ENCODE measurements at places on chromosomes 3 and 15. TPM values are rescaled to one million over a fixed set of nuclear protein-coding genes. Genes with fewer than 3 reads are reported as not detected.

DNA sequence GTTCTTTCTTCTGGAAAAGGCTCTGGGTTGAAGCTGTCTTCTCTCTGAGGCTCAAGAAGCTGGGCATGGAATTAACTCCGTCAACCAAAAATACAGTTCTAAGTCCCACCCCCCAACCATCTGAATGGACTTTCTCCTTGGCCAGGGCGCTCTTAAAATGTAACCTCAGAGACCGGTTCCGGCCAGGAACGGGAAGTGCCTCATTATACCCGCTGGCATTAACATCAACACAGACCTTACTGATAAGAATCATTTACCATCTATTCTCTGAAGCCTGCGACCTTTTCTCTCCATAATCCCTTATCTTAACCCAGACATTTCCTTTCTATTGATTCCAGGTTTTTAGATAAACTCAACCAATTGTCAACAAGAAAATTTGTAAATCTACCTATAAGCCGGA lies 64.7 kb downstream of the ATP1B3 start:
- H3K4me1 ChIP-seq, result peaks cover 23% of the 10 kb centered on the region
- H3K27ac ChIP-seq, result peak overlapping the region; percentile 80
- DNase-seq, result peak; percentile 50
- no peaks in the 10 kb centered on the region for H3K36me3 ChIP-seq

PLA2G4E gene
- total RNA-seq, result not detected

GRCh38 chr3:184678317-184679055 lies 33.4 kb downstream of the MAGEF1 start:
- H3K27ac ChIP-seq, result no peak overlapping the region
- H3K27me3 ChIP-seq, result no peaks in the 10 kb centered on the region
- no peak overlapping the region for H3K4me3 ChIP-seq
- DNase-seq, result no peak
- no peaks in the 10 kb centered on the region for H3K36me3 ChIP-seq
- H3K4me1 ChIP-seq, result peaks cover 5% of the 10 kb centered on the region

DNA sequence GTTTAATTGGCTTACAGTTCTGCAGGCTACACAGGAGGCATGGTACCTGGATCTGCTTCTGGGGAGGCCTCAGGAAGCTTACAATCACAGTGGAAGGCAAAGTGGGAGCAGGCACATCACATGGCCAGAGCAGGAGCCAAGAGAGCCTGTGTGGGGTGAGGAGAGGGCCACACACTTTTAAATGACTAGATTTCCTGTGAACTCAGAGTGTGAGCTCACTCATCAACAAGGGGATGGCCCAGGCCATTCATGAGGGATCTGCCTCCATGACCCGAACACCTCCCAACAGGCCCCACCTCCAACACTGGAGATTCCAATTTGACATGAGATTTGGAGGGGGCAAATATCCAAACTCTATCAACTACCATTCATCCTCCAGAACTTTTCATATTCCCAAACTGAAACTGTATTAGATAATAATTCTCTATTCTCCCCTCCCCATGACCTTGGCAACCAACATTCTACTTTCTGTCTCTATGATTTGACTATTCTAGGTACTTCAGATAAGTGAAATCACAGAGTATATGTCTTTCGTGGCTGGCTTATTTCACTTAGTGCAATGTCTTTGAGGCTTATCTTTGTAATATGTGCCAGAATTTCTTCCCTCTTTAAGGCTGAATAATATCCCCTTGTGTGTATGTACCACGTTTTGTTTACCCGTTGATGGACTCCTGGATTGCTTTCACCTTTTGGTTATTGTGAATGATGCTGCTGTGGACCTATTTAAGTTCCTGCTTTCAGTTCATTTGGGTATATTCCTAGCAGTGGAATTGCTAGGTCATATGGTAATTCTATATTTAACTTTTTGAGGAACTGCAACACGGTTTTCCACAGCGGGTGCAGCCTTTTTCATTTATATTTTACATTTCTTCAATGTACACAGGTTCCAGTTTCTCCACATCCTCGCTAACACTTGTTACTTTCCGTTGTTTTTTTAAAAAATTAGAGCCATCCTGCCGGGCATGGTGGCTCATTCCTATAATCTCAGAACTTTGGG lies 43.8 kb downstream of the TKT start:
- no peaks in the 10 kb centered on the region for H3K36me3 ChIP-seq
- no peak overlapping the region for H3K4me3 ChIP-seq
- H3K4me1 ChIP-seq, result no peaks in the 10 kb centered on the region
- H3K27ac ChIP-seq, result no peak overlapping the region
- H3K27me3 ChIP-seq, result no peaks in the 10 kb centered on the region

- no peaks in the 10 kb centered on the region for H3K36me3 ChIP-seq
- DNase-seq, result no peak
- no peaks in the 10 kb centered on the region for H3K27me3 ChIP-seq
- no peak overlapping the region for H3K4me3 ChIP-seq
- H3K4me1 ChIP-seq, result no peaks in the 10 kb centered on the region
- no peak overlapping the region for H3K27ac ChIP-seq
Measured at GRCh38 chr15:76235186-76235826, 76.0 kb downstream of the ETFA start.

DNA sequence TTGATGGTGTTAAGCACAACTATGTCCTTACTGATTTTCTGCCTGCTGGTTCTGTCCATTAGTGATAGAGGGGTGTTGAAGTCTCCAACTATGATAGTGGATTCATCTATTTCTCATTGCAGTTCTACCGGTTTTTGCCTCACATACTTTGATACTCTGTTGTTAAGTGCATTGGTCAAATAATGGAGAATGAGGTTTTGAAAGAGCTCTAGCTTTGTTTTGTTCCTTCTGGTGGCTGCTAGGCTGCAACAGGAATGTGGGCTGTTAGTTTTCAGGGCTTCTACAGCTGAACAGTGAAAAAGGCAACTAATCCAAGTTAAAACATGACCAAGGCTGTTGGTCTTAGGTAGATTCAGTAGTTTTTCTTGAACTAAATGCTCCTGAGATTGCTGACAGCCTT lies 62.6 kb downstream of the BTD start:
- no peaks in the 10 kb centered on the region for H3K36me3 ChIP-seq
- no peaks in the 10 kb centered on the region for H3K4me1 ChIP-seq
- no peak overlapping the region for H3K27ac ChIP-seq
- H3K27me3 ChIP-seq, result no peaks in the 10 kb centered on the region

- H3K36me3 ChIP-seq, result no peaks in the 10 kb centered on the region
- H3K4me3 ChIP-seq, result no peak overlapping the region
- H3K4me1 ChIP-seq, result no peaks in the 10 kb centered on the region
- H3K27ac ChIP-seq, result no peak overlapping the region
Measured at GRCh38 chr3:2992534-2992933, 117.6 kb downstream of the IL5RA start.

DNA sequence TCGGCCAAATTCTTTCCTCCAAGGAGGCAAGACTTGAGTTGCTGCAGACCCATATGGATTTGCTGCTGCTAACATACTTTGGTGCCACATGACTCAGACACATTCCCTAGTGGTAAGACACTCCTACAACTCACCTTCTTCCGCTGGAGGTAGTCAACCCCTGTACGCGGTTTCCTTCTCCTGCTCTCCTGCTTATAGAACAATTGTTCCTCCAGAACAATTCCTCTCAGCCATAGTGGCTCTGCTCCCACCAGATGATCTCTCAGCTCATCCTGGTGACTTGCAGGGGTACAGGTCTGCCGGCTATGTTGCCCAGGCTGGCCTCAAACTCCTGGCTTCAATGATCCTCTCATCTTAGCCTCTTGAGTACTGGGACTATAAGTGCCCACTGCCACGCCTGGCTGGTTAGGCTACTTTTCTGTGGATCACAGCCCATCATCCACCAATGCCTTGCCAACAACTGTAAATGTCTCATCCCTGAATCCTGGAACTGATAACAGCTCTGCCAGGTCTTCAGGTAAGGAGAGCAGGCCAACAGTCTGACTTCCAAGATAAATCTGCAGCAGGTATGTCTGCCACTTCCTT lies 2.4 kb upstream of the CXCR6 start:
- no peak for DNase-seq
- H3K27me3 ChIP-seq, result no peaks in the 10 kb centered on the region
- peaks cover 3% of the 10 kb centered on the region for H3K36me3 ChIP-seq
- no peak overlapping the region for H3K4me3 ChIP-seq
- peaks cover 8% of the 10 kb centered on the region for H3K4me1 ChIP-seq

DNA sequence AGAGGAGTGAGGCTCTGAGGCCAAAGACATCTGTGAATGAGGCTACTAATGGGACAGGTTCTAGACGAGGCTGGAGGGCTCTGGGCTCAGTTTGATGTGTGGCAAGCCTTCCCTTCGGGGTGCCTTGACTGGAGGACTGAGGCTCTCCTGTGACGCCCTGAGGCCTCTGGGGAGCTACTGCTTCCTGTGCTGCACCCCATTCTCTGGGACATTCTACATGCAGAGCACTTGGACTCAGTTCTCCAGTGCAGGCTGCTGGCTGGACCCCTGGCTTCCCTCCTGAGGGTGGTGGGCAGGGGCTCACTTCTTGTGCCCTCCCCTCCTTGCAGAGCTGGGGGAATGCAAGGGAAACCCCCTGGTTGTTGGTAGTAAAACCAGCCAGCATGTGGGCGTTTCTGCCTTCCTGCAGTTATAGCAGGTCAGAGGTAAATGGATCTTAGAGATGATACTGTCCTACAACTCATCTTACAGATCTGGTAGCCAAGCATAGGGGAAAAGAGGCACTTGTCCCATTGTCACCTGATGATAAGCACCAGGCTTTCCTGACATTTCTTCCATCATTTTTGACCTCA lies 133.3 kb downstream of the CHDH start:
- H3K4me3 ChIP-seq, result no peak overlapping the region
- H3K27me3 ChIP-seq, result no peaks in the 10 kb centered on the region
- DNase-seq, result no peak
- no peak overlapping the region for H3K27ac ChIP-seq
- H3K4me1 ChIP-seq, result no peaks in the 10 kb centered on the region

GREM1 gene
- 12.1 TPM for total RNA-seq

EXD1 gene
- not detected for total RNA-seq

CPLX3 gene
- total RNA-seq, result not detected

- H3K27ac ChIP-seq, result no peak overlapping the region
- DNase-seq, result no peak
- no peak overlapping the region for H3K4me3 ChIP-seq
Measured at GRCh38 chr15:43541785-43542184, 24.4 kb downstream of the MAP1A start.

Data from transverse colon (tissue), 4 donors.